IPS DF 19.7 (cell line): ENCODE measurements at places on chromosomes 11 and 22.

GRCh38 chr11:110090466-110091026 is 2.6 kb upstream of the ZC3H12C start:
- no peak for DNase-seq

- DNase-seq, result no peak
These were observed 55.9 kb downstream of the SHISAL1 start for GRCh38 chr22:44256556-44257485.

DNA sequence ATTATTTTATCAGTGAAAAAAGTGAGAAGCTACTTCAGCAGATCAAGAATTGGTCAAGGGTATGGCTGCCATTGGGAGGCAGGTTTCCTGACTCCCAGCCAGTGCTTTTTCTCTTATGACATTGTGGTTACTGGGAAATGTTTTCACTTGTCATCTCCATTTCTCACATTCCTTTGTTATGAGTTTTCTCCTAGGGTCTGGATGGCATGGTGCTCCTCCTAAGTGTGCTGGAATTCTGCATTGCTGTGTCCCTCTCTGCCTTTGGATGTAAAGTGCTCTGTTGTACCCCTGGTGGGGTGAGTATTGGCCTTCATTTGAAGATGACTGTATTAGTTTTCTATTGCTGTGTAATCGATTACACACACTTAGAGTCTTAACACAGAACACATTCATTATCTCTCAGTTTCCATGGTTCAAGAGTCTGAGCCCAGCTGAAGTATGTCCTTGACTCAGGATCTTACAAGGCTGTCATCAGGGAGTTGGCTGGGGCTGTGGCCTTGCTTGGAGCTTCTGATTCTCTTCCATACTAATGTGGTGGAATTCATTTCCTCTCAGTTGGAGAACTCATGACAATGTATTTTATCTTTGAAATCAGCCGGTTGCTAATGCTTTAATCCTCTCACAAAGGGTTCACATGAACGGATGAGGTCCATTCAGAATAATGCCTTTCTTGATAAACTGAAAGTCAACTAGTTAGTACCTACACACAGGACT is 21.0 kb upstream of the MS4A6E start:
- DNase-seq, result no peak

- no peak for DNase-seq
These were observed 32.3 kb downstream of the OSBPL5 start for GRCh38 chr11:3132831-3133260.

- no peak for DNase-seq
These were observed 30.9 kb upstream of the BAIAP2L2 start for GRCh38 chr22:38141217-38141973.

DNA sequence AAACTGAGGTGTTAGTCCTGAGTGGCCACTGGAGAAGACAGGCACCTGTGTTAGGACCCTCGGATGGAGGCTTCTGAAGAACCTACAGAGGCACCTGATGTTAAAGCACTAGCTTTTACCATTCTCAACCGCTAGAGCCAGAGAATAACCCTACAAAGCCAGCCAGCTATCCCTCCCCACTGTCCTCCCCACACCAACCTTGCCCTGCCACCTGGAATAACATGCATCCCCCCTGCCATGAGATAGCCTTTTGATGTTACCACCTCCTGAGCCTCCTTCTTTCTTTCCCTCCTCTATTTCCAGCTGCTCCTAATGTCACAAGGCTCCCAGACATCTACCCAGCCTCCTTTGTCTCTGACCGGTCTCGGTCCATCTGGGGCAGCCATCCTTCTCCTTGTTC is 28.1 kb downstream of the COMMD9 start:
- DNase-seq, result no peak

- no peak for DNase-seq
These were observed 398 bp upstream of the ATG16L2 start for GRCh38 chr11:72813740-72814285.

GRCh38 chr22:29615705-29616327 is 12.4 kb downstream of the NF2 start:
- no peak for DNase-seq

- DNase-seq, result no peak
These were observed 53.3 kb upstream of the CLDN5 start for GRCh38 chr22:19577422-19577966.

GRCh38 chr11:5286901-5287300 is 14.8 kb downstream of the OR51B4 start:
- DNase-seq, result no peak

GRCh38 chr11:64246871-64247728 is at the start of gene PPP1R14B:
Gene PPP1R14B, minus strand, starts transcription at chr11:64246943. Its CDS starts 270 bp downstream, at chr11:64246673.
- DNase-seq, result no peak

- DNase-seq, result no peak
These were observed 14.9 kb downstream of the PPM1F start for GRCh38 chr22:21937821-21938070.

- DNase-seq, result no peak
These were observed 25.9 kb downstream of the ALG9 start for GRCh38 chr11:111845276-111846028.

- no peak for DNase-seq
These were observed 2.2 kb upstream of the CHRM4 start for GRCh38 chr11:46393759-46394158.

- no peak for DNase-seq
These were observed 115.9 kb upstream of the GRK3 start for GRCh38 chr22:25448435-25449051.

DNA sequence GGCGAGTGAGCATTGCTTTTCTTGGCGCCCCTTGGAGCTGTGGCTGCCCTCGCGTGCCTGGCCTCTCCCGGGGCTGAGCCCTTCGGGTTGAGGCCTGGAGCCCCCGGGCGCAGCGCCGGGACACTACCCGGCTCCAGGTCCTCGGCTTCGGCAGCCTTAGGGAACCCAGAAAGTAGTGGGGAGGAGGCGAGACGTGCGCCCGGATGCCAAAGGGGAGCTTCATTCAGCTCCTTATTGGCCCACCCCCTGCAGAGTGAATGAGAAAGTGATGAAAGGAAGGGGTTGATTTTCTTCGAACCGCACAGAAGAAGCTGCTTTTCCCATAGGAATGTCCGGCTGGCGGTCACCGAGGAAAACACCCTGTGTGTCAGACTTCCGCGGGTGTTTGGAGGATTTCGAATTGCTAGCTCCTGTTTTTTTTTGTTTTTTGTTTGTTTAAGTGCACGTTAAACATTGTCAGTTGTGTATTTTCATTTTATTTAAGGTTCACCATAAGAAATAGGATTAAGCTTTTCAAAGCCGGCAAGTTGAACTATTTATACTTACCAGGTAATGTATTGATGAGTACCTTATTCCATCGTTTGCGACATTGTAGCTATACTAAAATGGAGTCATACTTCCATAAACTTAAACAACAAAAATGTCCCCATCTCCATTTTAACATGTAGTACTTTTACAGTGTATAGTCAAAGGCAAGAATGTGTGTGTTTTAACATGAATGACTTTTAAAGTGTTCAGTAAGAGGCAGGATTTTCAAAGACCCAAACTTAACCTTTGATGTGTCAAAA is 841 bp upstream of the EIF4G2 start:
- peak; percentile 52 for DNase-seq

GRCh38 chr11:130997278-130997677 is 81.0 kb upstream of the SNX19 start:
- DNase-seq, result no peak

DNA sequence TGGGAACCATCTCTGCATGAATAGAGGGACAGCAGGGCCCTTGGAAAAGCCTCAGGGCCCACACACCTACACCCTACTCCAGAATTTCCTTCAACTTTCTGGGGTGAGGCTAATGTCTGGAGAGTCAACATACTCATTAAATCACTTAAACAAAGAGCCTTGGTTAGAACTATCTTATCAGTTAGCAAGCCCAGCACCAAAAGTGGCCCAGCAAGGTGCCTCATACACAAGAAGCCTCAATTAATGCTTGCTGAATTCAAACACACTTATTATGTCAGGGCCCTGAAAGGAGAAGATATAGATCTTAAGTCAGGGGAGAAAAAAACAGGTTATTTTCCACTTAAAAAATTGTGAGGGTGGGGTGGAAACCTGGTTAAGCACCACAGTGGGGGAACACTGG is 61.4 kb downstream of the C11orf58 start:
- no peak for DNase-seq

- DNase-seq, result no peak
These were observed 57.1 kb upstream of the TCF20 start for GRCh38 chr22:42327462-42328129.

- DNase-seq, result no peak
These were observed 5.8 kb downstream of the SGSM3 start for GRCh38 chr22:40376149-40376548.

GRCh38 chr11:47788181-47788580 is 21.0 kb upstream of the FNBP4 start:
- no peak for DNase-seq

GRCh38 chr11:70075836-70076235 is 2.3 kb upstream of the ANO1 start:
- no peak for DNase-seq

- no peak for DNase-seq
These were observed 11.8 kb upstream of the TBCEL start for GRCh38 chr11:121012091-121012490.

DNA sequence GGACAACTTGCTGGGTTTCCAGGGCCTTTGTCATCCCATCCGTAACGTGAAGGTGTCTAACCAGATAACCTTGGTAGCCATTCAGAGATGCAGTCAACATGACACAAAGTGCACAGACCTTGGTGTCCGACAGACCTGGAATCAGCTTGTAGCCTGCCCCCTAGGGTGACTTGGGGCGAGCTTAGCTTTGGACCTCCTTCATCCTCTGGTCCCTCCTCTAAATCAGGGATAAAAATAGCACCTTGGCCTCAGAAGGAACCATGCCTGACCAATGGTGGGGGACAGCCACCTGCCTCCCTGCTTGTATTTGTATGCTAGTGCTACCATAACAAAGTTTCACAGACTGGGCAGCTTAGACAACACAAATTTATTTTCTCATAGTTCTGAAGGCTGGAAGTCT is 3.7 kb downstream of the SNRPD3 start:
- no peak for DNase-seq

GRCh38 chr11:65440831-65441499 is 18.4 kb downstream of the NEAT1 start:
- no peak for DNase-seq

DNA sequence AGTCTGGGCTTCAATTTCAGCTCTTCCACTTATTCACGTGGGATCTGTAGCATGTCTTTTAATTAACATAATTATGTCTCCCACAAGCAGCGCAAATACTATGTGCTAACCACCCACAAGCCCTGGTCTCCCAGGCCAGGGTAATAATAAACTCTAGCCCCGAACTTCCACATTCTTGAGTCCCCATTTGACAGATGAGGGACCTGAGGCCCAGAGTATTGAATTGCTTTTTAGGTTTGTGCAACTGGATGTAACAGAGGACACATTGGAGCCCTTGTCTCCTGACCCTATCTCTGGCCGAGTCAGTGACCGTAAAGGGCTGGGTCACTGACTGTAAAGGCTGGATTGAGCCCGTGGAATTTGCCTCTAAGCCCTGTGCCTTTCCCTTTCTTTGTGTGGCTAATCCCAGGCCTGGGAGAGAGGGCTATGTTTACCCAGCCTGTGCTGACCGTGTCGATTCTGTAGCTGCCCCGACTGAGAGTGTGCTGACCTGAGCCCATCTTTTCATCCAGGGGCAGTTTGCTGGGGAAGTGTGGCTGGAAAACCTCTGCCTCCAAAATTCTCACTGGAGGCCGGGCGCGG is 3.9 kb downstream of the CRYBB2 start:
- no peak for DNase-seq

DNA sequence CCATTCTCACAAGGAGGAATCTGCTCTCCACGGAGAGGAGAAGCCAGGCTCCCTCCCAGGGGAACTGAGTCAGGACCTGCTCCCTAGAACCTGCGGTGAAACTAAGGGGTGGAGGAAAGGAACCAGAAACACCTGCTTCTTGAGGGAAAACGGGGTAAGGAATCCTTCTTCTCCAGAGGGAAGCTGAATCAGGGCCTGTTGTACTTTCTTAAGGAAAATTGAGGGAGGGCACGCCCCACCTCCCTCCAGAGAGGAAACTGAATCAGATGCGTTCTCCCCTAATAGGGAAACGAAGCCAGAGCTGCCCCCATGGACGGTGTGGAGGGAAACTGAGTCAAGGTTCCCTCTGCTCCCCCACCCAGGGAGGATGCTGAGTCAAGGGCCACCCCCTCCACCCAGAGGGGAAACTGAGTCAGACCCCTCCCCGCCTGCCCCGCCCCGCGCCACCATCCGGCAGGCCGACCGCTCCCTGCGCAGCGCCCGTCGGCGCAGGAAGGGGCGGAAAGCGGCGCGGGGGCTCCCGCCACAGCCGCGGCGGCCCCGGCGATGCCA is 393 bp downstream of the RELA start:
- DNase-seq, result no peak

GRCh38 chr11:66006891-66007176 is 4.5 kb downstream of the BANF1 start:
- no peak for DNase-seq

- no peak for DNase-seq
These were observed 26.7 kb downstream of the FLI1 start for GRCh38 chr11:128720522-128720985.

GRCh38 chr11:121451986-121452608 is at the start of gene SORL1:
Gene SORL1, plus strand, starts transcription at chr11:121452314. Its CDS starts 18 bp downstream, at chr11:121452332.
- DNase-seq, result peak; percentile 56

GRCh38 chr22:50606946-50607658 is 6.5 kb downstream of the MAPK8IP2 start:
- DNase-seq, result no peak
